ENCODE measurements at places on chromosomes 2 and 18.

DNA sequence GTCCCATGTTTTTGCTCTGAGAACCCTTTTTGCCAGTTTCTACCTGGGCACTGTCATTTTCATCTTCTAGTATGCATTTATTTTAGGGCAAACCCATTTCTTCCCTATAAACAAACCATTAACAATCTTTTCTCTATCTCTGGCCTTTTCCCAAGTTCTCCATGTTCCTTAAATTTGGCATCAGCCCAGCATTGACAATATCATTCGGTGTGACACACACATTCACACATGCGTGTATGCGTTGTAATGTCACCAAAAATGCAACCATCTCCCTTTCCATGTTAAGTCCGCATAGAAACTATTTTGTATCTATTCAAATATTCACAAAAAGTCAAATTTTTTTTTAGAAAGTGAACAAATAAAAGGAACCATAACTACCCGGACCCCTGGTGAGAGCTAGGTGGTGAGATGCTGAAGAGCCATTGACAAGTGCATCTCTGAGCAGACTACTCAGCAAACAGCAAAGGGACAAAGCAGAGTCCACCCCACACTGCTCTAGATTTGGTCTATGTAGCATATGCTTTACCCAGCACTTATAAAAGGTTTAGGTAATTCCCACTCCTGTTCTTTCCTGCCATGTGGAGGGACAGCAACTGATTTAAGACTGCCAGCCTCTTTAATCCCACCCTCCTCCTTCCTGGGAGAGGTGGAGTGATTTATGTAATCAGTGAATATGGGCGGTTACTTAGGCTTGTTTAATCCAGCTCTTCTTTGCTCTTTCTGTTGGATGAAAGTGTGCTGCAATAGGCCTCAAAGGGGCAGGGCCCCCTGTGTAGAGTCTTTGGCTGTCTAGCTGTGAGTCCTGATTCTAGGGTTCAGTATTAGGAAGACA, 124.1 kb downstream of the METTL8 start:
- DNase-seq = no peak

DNA sequence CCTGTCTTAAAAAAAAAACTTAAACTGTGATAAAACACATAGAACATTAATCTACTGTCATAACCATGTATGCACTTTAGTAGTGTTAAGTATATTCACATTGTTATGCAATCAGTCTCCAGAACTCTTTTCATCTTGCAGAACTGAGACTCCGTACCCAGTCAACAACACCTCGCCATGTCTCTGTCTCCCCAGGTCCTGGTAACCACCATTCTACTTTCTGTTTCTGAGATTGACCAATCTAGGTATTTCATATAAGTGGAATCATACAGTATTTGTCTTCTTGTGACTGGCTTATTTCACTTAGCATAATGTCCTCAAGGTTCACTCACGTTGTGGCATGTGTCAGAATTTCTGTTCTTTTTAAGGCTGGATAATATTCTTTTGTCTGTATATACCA, 290.8 kb upstream of the CXCR4 start:
- no peak for DNase-seq

DNA sequence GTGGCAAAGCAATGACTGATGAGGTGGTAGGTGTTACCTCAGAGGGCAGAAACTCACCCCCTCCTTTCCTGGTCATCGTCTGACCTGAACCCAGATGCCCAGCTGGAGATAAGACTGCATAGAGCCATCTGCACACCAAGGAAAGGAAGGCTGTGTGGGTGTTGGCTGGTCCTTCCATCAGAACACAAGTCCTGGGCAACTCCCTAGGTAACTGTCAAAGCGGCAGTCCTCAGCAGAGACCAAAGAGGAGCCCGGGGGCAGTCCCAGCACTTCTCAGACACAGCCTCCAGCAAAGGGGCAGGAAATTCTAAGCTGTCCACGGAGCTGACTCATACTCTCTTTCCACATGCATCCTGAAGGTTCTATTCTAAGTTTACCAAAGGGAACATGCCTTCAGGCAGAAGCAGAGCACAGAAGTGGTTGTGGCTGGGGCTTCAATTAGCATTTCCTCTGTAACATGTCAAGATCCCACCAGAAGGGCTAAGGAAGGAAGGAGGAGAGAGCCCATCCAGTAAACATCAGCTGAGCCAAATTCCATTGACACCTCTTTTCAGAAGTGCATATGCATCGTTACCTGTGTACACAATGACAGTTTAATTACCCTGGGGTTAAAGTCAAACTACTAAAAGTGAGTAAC, 54.7 kb downstream of the SPRED2 start:
- no peak for DNase-seq

GRCh38 chr18:10249270-10249669, 205.2 kb upstream of the APCDD1 start:
- no peak for DNase-seq

DNA sequence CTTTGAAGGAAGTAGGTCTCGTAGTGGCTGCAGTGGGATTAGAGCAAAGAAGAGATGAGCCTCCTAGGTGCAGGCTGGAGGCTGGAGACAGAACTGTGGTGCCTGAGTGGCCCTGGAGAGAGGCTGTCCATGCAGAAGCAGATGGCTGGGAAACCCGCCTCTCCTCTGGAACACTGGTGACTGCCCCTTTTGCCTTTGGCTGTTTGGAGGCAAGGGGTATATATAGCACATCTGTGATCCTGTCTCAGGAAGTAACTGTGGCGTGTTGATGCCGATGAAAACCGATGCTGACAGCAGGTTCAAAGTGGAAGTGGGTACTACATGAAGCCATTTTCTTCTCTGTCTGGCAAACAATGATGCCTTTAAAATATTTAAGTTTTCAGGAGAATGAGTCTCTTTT, 43.5 kb downstream of the SLC9A2 start:
- DNase-seq = no peak

GRCh38 chr2:127887776-127888130, 2.0 kb upstream of the AMMECR1L start:
- no peak for DNase-seq

- no peak for DNase-seq
Observed at GRCh38 chr2:119106301-119106897, 52.2 kb downstream of the C1QL2 start.

- DNase-seq = peak; percentile 45
Observed at GRCh38 chr18:78192054-78192453, 787.6 kb upstream of the SALL3 start.

DNA sequence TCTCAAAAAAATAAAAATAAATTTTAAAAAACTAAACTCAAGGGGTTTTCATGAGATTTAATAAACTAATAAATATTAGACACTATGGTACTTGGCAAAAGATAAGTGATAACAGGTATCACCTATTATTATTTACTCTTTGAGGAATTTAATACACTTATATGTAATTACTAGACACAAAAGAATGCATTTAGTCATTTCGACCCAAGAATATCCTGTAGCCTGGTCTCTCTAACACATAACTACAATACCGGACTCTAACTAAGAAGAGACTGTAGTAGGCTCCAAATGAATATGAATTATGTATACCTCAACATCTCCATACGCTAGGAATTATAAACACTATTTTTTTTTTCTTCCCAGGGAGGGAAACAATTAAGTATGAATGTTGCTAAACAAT, 850.7 kb downstream of the CPS1 start:
- DNase-seq = no peak

- DNase-seq = no peak
Observed at GRCh38 chr18:57784034-57784800, 18.9 kb downstream of the ATP8B1 start.

- DNase-seq = no peak
Observed at GRCh38 chr2:195396479-195396878, 260.5 kb upstream of the SLC39A10 start.

DNA sequence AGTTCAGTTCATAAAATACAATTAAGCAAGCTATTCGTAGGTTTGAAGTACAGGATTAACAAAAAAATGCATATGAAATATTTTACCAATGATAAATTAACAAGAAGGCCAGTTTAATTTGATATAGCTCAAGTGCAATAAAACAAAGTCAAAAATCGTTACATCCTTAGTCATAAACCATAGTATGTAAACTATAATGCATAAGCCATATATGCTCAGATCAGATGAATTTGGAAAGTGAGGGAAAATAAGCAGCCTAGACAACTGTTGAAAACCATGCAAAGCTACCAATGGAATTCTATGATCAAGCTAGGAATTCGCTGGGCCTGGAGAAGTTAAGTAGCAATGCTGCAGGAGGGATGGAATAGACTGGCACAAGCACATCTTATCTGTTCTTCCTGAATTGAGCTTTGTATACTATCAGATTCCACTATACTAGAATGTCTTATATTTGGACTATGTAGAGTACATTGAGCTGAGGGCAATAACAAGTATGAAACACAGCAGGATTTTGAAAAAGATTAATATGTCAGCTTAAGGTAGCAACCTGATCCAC, 682.0 kb downstream of the IRS1 start:
- DNase-seq = no peak

- DNase-seq = no peak
Observed at GRCh38 chr2:131093696-131094462, 619 bp upstream of the FAM168B start.

- DNase-seq = no peak
Observed at GRCh38 chr2:113187771-113188170, 14.0 kb downstream of the PSD4 start.

- no peak for DNase-seq
Observed at GRCh38 chr18:42165922-42166513, 211.0 kb downstream of the PIK3C3 start.

GRCh38 chr2:242051463-242051862, 181.9 kb downstream of the RTP5 start:
- no peak for DNase-seq

DNA sequence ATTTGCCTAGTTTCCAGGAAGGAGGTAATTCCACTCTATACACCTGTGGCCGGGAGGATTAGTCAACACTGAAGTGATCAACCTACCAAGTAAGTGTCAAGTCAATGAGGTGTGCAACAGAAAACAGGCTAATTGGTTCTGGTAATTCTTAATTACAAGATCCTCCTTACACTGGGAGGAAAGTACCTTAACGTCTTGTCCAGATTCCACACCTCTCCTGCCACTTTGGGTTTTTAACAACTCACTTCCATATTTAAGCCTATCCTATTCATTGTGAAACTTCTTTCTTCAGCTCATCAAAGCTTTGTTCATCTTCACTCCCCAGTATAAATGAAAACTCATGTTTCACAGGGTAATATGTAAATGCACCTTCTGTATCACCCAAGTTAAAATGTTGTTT, 22.0 kb upstream of the MAP4K4 start:
- DNase-seq = no peak

GRCh38 chr2:73642338-73643018, at the start of gene NAT8:
NAT8 (minus strand) TSS chr2:73642422; CDS start chr2:73641628, 794 bp downstream.
- DNase-seq = no peak

- no peak for DNase-seq
Observed at GRCh38 chr2:207156451-207157161, 9.1 kb downstream of the KLF7 start.

DNA sequence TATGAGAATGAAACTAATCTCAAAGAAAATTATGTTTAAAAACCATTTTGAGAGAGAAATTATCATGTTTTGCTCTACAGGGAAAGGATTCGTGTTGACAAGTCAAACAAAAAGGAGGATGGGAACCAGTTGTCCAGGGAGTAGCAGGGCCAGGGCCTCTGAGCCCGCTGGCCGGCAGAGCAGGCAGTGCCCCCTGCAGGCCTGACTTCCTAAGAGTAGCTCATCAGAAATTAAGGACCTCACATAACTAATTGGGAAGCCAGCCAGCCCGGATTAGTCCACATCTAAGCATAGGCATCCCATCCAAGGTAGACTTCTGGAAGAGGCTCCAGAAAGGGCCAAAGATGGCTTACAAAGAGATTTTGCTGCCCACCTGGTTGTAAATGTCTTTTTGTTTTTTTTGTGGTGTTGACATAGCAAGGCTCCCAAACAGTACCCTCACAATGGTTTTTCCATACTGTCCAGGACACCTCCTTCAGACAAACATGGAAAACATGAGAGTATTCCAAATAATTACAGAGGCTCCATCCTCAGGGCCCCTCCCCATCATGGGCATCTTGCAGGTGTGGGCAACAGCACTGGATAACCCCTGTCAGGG, 241.2 kb upstream of the TANK start:
- no peak for DNase-seq

DNA sequence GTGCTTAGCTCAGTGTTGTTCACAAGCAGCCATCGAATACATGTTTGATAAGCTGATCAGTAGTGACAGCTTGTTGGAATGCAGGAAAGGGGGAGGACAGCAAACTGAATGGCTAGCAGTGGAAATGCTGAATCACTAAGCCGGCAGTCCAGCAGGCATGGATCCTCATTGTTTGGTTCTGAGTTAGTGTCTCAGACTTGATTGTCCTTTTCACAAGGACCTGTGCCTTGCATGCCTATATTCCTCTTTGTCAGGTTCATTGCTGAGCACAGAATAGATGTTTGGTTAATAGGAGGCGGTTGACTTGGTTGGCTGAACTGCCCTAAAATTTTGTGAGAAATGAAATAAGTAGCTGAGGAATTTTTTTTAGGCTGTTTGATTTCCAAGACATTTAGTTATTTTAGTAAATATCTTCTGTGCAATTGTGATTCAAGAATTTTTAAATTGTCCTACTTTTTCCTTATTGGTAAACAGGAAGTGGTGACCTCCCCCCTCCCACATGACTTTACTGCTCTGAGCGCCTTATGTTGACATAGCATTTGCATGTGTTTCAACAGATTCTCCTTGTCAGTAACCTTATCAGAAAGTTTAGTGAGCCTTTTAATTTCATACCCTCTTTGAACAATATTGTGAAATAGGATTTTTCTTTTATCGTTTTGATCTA, 21.4 kb upstream of the STON1 start:
- DNase-seq = no peak

- no peak for DNase-seq
Observed at GRCh38 chr18:38619129-38619528, 1053.5 kb upstream of the CELF4 start.

DNA sequence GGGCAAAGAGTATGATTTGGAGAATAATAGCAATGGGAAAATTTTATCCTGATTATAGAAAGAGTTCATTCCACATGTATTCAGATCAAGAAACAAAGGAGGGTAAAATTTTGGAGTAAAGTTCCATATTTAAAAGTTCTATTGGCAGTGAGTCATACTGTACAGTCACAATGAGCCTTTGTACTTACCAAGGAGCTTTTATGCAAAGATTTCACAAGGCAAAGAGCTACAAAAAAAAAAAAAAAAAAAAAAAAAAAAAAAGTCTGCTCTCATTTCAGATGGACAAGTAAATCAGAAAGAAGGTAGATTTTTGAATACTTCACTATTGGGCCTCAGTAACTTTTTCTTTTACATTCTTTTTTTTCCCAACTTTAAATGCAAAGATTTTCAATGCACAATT, 1802.2 kb upstream of the PIK3C3 start:
- no peak for DNase-seq

DNA sequence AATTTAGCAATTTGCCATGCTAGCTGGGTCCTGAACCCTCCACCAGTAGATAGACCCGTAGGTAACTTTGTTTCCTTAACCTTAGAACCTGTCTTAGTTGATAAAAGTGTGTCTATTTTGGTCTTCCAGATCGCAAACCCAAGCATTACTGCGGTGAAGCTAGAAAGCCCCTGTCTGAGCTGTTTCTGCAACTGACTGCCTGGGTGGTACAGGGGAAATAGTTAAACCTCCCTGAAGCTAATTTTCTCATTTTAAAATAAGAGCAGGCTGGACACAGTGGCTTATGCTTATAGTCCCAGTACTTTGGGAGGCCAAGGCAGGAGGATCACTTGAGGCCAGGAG, 101.7 kb upstream of the MSH2 start:
- no peak for DNase-seq

All from hippocampal formation (tissue), 2 donors.